T-helper 9 cell (primary cell): ENCODE measurements at places on chromosomes 3 and 15.

DNA sequence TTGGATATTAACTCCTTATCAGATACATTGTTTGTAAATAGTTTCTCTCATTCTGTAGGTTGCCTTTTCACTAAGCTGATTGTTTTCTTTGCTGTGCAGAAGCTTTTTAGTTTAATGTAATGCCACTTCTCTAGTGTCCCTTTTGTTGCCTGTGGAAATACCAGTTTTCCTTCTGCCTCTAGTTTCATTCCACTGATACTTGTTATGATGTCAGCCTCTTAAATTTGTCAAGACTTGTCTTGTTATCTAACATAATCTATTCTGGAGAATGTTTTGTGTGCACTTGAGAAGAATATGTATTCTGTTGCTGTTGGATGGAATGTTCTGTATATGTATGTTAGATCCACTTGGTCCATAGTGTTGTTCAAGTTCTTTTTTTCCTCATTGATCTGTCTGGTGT is 18.0 kb upstream of the CEP152 start:
- no peak for DNase-seq

- DNase-seq = no peak
Measured at GRCh38 chr15:75307778-75308390, 25.2 kb downstream of the GOLGA6D start.

- DNase-seq = no peak
Measured at GRCh38 chr3:9244495-9245183, 4.8 kb downstream of the SRGAP3 start.

DNA sequence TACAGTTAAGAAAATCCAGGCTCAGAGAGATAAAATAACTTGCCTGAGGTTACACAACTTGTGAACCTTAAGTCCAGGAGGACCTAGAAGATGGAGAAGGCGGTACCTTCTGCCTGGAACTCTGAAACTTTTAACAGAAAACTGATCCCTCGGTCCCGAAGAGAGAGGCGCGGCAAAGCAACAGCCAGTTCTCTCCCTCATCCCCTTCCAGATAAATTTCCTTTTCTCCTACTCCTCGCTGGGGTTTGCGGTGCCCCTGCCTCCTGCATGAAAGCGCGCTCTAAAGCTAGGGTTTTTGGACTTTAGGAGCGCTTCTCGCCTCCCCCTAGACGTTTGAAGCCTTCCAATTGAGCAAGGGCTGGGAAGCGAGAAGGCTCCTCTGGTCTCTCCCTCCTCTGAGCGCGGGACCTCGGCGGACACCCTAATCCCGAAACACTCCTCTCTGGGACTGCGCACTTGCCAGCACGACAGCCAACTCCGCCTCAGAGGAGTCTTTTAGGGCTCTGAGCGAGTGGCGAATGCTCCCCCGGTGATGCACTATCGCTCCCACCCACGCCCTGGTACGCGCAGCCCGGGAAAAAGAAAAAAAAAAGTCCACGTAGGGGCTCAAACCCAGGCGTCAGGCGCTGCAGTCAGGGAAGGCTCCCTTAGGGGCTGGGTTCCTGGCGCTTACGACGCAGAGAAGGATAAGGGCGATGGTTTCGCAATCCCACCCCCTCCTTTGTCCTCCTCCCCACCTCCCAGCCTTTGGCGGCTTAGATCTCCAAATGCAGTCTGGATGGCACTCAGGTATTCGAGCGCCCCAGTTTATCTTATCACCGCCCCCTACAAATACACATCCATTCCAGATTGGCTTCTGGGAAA is 7.9 kb upstream of the EOMES start:
- no peak for DNase-seq

DNA sequence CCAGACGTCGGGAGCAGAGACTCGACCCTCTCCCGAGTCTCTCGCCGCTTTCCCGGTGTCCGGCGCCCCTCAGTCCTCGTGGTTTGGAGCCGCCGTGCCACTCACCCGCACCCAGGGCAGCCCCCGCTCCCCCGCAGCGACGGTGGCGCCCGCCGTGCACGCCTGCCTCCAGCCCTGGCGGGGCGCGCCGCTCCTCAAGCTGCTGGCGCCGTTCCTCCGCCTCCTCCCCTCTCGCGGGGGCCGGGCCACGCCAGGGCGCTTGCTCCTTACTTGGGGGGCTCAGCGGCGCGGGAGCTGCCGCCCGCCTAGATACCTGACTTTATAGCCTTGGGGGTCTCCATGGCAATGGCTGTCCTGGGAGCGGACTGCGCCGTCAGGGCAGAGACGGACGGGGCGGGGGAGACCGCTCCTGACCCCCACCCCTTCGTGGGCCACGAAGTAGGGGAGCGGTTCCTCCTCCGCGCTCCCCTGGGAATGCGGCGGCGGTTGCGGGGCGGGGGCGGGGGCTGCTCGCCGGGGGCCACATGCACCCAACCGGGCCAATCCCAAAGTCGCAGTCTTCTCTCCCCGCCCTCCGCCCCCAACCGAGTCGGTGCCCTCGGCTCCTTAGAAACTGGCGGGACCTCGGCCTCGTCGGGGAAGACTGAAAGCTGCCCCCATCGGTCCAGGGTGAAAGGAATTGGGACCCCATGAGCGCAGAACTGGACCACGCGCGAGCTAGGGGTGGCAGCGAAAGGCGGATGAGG is at the start of gene ANKRD63:
ANKRD63 (minus strand) TSS at position 196 of the 746 bp plus-strand sequence. CDS start 478 bp downstream, outside the sequence.
- DNase-seq = peak; percentile 29

- no peak for DNase-seq
Measured at GRCh38 chr15:67244971-67245478, 9.4 kb downstream of the AAGAB start.

DNA sequence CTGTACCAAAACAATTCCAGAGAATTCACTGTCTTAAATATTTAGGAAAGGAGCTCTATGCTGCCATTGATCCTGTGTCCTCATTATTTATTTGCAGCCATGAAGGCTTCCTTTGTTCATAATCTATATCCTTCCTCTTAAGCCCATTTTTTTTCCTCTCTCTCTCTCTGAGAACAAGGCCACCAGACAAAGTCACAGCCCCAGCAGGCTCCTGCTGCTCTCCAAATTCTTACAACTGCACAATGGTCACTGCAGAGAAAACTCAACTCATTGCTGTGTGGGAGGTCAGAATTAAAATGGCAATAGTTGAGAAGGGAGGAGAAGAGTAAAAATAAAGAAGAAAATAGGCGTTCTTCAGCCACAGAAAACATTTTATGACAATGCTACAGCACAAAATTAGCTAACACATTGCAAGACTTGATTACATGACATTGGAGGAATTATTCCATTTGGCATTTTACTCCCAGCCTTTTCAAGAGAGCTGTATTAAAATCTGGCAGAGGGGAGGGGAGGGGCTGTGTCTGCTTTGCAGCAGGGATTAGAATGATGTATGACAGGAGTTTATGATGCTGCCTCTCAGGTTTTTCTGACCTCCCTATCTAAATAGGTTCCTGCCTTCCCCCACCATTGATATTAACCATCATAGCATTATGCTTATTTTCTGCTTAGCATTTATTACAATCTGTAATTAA is 399.7 kb upstream of the THBS1 start:
- no peak for DNase-seq

DNA sequence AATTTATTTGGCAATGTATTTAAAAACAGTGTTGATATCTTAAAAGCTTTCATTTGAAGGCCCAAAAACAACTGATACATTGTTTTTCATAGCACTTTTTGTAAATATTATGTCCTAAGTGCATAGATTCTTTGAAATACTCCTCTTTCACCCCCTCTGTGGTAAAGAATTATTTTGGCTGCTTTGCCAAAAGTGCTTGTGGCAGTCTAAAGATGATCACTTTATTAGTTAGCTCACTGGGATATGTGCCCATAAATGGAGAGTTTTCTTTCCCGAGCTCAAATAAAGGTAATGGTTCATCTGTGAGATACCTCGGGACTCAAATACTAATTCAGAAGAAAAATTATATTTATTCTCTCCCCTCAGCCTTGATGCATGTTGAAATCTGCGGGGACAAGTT is 16.7 kb downstream of the AKAP13 start:
- no peak for DNase-seq

DNA sequence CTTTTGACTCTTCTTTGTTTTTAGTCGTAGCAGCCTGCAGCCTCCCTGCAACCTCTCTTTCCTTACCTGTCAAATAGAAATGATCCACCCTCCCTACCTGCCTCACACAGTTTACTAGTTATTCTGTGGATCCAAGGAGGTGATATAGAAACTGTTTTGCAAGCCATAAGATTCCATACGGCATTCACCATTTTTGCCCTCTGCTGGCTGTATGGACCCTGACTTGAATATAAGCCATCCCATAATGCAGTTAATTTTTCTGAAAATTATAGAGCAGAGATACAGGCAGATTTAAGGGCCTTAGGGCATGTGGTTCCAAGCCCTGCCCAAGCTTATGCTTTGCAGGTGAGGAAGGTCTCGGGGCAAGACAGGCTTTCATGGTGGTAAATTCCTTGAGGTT is 63.8 kb downstream of the CPN2 start:
- no peak for DNase-seq

GRCh38 chr3:68306571-68306970 is 625.8 kb downstream of the TAFA4 start:
- no peak for DNase-seq
